Osteocyte (in vitro differentiated cells): ENCODE measurements at places on chromosomes 3 and 15. TPM values are rescaled to one million over a fixed set of nuclear protein-coding genes. Genes with fewer than 3 reads are reported as not detected.

EFCC1 gene
- total RNA-seq: 0.13 TPM in 1 of 2 replicates, not detected in the other

A4GNT gene
- total RNA-seq: not detected in 2 replicates

DNA sequence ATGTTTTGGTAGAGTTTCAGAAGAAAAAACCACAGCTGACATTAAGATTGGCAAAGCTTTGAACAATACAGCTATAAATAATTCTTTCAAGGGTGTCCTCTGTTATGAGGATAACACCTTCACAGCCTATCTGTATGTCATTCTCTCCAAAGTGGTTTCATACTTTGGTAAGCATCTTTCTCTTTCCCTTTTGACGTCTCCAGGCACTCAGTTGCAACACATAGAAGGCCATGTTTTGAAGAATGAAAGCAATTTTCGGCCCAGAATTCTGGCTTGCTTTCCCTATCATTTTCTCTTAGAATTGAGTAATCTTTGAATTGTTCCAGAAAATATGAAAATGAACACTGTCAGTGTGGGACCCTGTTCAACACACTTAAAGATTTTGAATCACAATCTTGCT is 200.0 kb upstream of the CBLB start:
- no peak overlapping the region for H3K4me3 ChIP-seq
- DNase-seq: no peak
- H3K4me1 ChIP-seq: peaks cover 28% of the 10 kb centered on the region
- no peak overlapping the region for H3K27ac ChIP-seq
- H3K27me3 ChIP-seq: no peaks in the 10 kb centered on the region

DNA sequence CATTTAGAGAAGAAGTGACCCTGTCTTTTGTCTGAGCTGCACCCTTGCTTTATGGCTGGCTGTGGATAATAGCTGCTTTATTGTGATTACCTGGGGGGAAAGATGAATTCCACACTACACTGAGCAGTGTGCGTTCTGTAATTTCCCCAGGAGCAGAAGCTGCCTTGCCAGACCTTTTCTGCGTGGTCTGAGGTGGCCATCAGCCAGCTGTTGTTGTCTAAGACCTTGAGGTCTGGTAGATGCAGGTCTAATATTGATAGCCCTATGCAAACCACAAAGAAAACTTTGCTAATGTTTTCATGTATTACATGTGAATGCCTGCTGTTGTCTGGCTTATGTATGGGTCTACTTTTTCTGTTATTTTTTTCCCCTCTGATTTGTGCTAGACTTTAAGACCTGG is 144.6 kb downstream of the THSD4 start:
- DNase-seq: no peak
- no peak overlapping the region for H3K27ac ChIP-seq
- H3K4me3 ChIP-seq: no peak overlapping the region
- no peaks in the 10 kb centered on the region for H3K27me3 ChIP-seq
- no peaks in the 10 kb centered on the region for H3K36me3 ChIP-seq

DNA sequence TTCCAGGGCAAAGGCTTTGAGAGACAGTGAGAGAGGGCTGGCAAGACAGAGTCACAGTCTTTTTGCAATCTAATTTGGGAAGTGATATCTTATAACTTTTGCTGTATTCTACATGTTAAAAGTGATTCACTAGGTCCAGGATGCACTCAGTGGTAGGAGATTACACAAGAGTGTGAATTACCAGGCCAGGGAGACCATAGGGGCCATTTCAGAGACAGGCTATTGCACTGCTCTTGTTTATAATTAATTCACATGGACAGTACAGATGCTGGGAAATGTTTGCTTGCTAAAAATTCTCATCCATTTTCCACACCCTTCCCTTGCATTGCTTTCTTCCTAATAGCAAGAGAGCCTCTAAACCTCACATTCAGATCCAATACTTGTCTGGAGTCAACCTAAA is 22.6 kb upstream of the POMGNT2 start:
- DNase-seq: no peak
- H3K4me1 ChIP-seq: no peaks in the 10 kb centered on the region
- H3K4me3 ChIP-seq: no peak overlapping the region

CRYGS gene
- total RNA-seq: 3.9 and 4.9 TPM in 2 replicates

- DNase-seq: no peak
- no peak overlapping the region for H3K27ac ChIP-seq
- no peaks in the 10 kb centered on the region for H3K36me3 ChIP-seq
- H3K27me3 ChIP-seq: no peaks in the 10 kb centered on the region
- H3K4me3 ChIP-seq: no peak overlapping the region
These were observed 45.1 kb upstream of the RSL24D1 start for GRCh38 chr15:55241891-55242290.

LRRC31 gene
- total RNA-seq: not detected in 2 replicates

- H3K36me3 ChIP-seq: peaks cover 21% of the 10 kb centered on the region
- no peaks in the 10 kb centered on the region for H3K27me3 ChIP-seq
- no peak overlapping the region for H3K27ac ChIP-seq
- H3K4me1 ChIP-seq: no peaks in the 10 kb centered on the region
- no peak for DNase-seq
These were observed 1153.3 kb downstream of the ROBO1 start for GRCh38 chr3:78614486-78614885.

FYCO1 gene
- total RNA-seq: 31.8 and 35.0 TPM in 2 replicates

SI gene
- total RNA-seq: not detected in 2 replicates

- DNase-seq: no peak
- peaks cover 1% of the 10 kb centered on the region for H3K4me1 ChIP-seq
- no peaks in the 10 kb centered on the region for H3K36me3 ChIP-seq
- no peak overlapping the region for H3K4me3 ChIP-seq
- H3K27me3 ChIP-seq: peaks cover 42% of the 10 kb centered on the region
These were observed 44.8 kb upstream of the SPSB4 start for GRCh38 chr3:141006344-141006743.

CLDN16 gene
- not detected in 2 replicates for total RNA-seq

DNA sequence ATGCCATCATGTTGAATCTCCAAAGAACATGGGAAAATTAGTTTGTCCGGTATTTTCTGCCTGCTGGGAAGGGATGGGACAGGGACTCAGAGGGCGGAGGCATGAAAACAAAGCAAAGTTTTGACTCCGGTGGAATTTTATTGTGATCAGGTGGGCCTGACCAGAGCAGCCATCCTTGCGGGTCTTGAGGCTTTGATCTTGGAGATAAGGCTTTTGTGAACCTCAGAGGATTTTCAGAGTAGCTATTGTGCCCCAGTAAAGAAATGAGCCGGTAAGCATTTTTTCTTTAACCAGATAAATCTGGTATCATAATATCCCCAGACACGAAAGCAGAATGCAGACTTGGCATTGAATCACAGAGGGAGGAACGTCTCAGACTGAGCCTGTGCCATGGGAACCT is 99.4 kb upstream of the TNIK start:
- DNase-seq: no peak
- peaks cover under 1% of the 10 kb centered on the region for H3K4me1 ChIP-seq
- no peaks in the 10 kb centered on the region for H3K27me3 ChIP-seq
- no peak overlapping the region for H3K27ac ChIP-seq
- no peak overlapping the region for H3K4me3 ChIP-seq

- no peak overlapping the region for H3K4me3 ChIP-seq
- peaks cover 23% of the 10 kb centered on the region for H3K4me1 ChIP-seq
- no peak for DNase-seq
- no peaks in the 10 kb centered on the region for H3K36me3 ChIP-seq
These were observed 244.4 kb downstream of the SOX2 start for GRCh38 chr3:181956122-181956521.

SCN5A gene
- not detected in 2 replicates for total RNA-seq

DNA sequence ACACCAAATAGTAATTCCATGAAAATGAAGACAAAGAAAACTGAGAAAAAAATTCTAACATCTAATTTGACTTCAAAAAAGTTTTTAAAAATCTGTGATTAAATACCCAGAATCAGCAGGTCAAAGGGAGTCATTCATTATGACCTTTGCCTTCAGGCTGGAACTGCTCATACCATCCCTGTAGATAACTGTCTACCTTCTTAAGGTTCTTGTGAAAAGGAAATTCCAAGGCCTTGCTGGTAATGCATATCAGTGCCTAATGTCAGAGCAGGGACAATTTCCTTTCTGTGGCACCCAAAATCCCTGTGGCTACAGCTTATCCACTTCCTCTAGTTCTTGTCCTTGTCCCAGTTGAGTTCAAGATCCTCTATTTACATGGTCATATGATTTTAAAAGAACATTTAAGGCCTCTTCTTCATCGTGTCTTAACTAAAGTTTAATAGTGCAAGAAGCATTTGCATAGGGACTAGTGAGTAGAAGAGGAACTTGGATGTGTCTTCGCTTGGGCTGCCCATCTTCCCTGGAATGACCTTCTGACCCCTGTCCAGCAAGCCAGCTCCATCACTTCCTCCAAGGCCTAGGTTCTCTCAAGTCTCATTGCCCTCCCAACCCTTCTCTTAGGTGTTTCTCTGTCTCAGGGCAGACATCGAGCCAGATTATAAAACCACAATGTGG is 8.7 kb upstream of the PLCL2 start:
- H3K27me3 ChIP-seq: peaks cover 47% of the 10 kb centered on the region
- H3K4me1 ChIP-seq: no peaks in the 10 kb centered on the region

- H3K27ac ChIP-seq: peak overlapping the region; percentile 64
- DNase-seq: no peak
- peaks cover 34% of the 10 kb centered on the region for H3K4me1 ChIP-seq
- H3K27me3 ChIP-seq: no peaks in the 10 kb centered on the region
- peak overlapping the region; percentile 81 for H3K4me3 ChIP-seq
These were observed 731 bp downstream of the ZNF710 start for GRCh38 chr15:90001683-90002427.

PLSCR2 gene
- total RNA-seq: not detected in 2 replicates

- H3K36me3 ChIP-seq: no peaks in the 10 kb centered on the region
- H3K27me3 ChIP-seq: peaks cover 46% of the 10 kb centered on the region
- H3K27ac ChIP-seq: no peak overlapping the region
- DNase-seq: no peak
These were observed 27.9 kb upstream of the SCN10A start for GRCh38 chr3:38843898-38844297.

DNA sequence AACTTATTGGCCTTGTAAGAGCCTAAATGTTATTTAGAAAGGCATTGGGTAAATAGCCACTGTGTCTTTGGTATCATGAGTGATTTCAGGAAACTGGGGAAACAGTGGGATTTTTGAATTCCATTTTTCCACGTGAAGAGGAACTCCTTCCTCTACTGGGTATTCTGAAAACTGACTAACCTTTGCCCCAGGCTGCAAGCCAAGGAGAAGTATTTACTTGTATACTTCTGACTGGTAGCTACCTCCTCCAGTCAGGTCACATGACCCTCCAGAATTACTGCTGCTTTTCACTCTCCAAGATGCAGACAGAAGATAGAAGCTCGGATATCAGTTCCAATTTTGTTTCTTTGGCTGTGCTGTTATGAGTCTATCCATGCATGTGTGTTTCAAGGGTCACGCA is 50.9 kb upstream of the MAP3K13 start:
- peaks cover 30% of the 10 kb centered on the region for H3K36me3 ChIP-seq
- H3K4me3 ChIP-seq: no peak overlapping the region
- peaks cover 6% of the 10 kb centered on the region for H3K4me1 ChIP-seq
- H3K27me3 ChIP-seq: no peaks in the 10 kb centered on the region
- DNase-seq: no peak
- H3K27ac ChIP-seq: no peak overlapping the region

DNA sequence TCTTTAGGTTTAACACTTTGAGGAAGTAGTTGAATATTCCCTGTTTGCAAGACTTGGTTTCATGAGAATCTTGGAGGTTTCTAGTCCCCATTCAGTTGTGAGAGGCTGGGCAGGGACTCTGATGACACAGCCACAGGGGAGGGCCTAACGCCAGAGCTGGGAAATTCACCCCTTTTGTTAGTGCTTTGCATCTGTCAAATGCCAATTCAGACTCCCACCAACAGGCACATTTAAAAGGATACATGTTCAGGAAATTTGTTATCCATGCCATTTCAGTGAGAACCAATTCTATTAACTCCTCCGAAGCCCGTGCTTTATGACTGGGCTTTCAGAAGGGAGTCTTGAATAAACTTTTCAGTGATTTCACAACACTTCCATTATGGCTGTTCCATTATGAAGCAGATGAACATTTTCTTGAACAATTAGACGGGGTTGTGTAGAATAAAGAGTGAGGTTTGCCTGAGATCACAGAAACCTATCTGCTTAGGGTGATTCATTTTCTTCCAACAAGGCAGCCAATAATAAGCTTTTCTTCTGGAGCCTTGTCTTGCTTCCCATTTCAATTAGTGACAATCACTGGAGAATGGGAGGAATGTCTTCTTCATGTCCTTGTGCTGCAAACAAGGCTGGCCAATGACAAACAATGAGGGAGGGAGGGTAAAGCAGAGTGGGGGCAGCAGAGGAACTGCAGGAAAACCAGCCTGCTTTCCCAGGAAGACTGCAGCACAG is 90.6 kb downstream of the SOX14 start:
- H3K4me1 ChIP-seq: no peaks in the 10 kb centered on the region
- H3K4me3 ChIP-seq: no peak overlapping the region
- H3K27me3 ChIP-seq: no peaks in the 10 kb centered on the region
- no peak overlapping the region for H3K27ac ChIP-seq
- no peak for DNase-seq
- H3K36me3 ChIP-seq: no peaks in the 10 kb centered on the region

SPG11 gene
- 58.1 and 79.1 TPM in 2 replicates for total RNA-seq

SLC24A5 gene
- total RNA-seq: not detected in 2 replicates

IMPG2 gene
- total RNA-seq: 0.60 and 0.73 TPM in 2 replicates

DNA sequence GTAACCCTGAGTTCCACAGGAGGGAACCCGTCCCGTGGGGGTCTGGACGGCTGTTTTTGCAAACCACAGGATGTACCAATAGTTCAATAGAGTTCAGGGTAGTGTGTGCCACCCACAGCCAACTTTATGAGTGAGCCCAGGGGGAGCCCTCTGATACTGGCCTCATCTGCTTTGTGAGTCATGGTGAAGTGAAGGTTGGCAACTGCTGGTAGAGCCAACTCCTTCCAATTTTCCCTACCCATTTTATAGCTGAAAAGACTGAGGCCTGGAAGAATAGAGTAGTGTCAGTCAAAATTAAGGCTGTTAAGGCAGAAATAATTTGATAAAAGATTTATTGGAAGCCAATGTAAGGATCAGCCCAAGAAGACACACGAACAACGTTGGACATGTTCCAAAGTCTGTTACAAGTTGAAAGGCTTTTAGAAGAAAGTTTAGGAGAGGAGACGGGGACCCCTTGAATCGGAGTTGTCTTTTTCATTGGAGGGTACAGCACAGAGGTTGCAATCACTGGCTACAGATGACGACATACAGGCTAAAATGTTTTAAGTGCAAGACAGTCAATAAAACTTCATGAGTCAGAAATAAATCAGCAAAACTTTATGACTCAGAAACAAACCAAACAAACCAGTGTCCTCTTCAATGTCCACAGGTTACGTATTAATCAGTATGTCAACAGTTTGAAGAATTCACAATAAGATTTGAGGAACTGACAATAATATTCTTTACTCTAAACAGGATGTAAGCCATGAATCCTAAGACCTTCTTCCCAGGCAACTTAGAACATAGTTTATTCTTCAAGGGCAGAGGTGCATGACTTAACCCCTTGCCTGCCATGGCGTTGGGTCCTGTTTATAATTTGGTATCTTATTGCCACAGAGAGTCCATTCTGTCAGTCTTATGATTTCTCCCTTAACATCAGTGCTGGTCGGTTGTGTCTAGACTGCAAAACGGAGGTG is 62.9 kb upstream of the NR2E3 start:
- H3K4me1 ChIP-seq: peaks cover 18% of the 10 kb centered on the region
- H3K27me3 ChIP-seq: no peaks in the 10 kb centered on the region
- H3K4me3 ChIP-seq: no peak overlapping the region
- no peak overlapping the region for H3K27ac ChIP-seq
- no peaks in the 10 kb centered on the region for H3K36me3 ChIP-seq

- peaks cover 32% of the 10 kb centered on the region for H3K4me1 ChIP-seq
- DNase-seq: no peak
- H3K4me3 ChIP-seq: no peak overlapping the region
- H3K27ac ChIP-seq: peak overlapping the region; percentile 3
- H3K27me3 ChIP-seq: no peaks in the 10 kb centered on the region
These were observed 48.8 kb upstream of the MAP4 start for GRCh38 chr3:48065035-48065434.

GRCh38 chr3:28841441-28841840 is 439.4 kb upstream of the RBMS3 start:
- no peak overlapping the region for H3K27ac ChIP-seq
- H3K4me3 ChIP-seq: no peak overlapping the region
- H3K4me1 ChIP-seq: peaks cover 1% of the 10 kb centered on the region
- peaks cover 17% of the 10 kb centered on the region for H3K27me3 ChIP-seq
- H3K36me3 ChIP-seq: no peaks in the 10 kb centered on the region
- no peak for DNase-seq
